Smooth muscle cell of the coronary artery (primary cell): ENCODE measurements at places on chromosomes 2 and 18. TPM values are rescaled to one million over a fixed set of nuclear protein-coding genes. Genes with fewer than 3 reads are reported as not detected.

The NEUROD1 gene
- not detected in 2 replicates for total RNA-seq

The DSC2 gene
- 0.23 TPM in 1 of 2 replicates, not detected in the other for total RNA-seq

The LINC00305 gene
- not detected in 2 replicates for total RNA-seq

The APOB gene
- total RNA-seq, result not detected in 2 replicates

The KCNK3 gene
- total RNA-seq, result 0.23 and 1.1 TPM in 2 replicates
